ENCODE measurements at places on chromosomes 7 and 10. TPM values are rescaled to one million over a fixed set of nuclear protein-coding genes. Genes with fewer than 3 reads are reported as not detected.

DNA sequence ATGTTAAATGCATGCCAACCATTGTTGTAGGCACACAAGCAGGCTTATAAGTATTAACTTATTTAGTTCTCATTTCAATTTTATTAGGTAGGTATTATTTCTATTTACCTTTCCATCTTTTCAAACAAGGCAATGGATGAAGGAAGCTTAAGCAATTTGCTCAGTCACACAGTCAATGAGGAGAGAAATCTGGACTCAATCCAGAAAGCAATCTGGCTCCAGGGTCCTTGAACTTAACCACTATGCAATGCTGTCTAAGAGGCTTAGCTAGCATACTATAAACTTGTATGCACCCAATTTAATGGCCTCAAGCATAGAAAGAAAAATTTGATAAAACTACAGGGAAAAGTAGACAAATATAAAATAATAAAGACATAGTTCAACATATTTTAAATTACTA lies 88.6 kb downstream of the VWDE start:
- DNase-seq: no peak

DNA sequence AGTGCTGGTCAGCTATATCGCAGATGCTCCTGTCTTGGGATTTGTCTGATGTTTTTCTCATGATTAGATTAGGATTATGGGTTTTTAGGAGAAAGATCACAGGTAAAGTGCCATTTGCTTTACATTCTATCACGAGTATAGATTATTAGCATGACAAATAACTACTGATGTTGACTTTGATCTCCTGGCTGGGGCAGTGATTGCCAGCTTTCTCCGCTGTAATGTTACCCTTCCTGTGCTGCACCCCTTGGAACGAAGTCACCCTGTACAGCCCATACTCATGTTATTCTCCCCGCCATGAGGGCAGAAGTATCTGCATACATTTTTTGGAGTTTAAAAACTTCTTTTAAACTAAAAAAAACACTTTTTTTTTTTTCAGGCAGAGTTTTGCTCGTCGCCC lies 10.8 kb upstream of the CLDN4 start:
- no peak for DNase-seq

The PBLD gene
- 2.8 TPM for total RNA-seq

DNA sequence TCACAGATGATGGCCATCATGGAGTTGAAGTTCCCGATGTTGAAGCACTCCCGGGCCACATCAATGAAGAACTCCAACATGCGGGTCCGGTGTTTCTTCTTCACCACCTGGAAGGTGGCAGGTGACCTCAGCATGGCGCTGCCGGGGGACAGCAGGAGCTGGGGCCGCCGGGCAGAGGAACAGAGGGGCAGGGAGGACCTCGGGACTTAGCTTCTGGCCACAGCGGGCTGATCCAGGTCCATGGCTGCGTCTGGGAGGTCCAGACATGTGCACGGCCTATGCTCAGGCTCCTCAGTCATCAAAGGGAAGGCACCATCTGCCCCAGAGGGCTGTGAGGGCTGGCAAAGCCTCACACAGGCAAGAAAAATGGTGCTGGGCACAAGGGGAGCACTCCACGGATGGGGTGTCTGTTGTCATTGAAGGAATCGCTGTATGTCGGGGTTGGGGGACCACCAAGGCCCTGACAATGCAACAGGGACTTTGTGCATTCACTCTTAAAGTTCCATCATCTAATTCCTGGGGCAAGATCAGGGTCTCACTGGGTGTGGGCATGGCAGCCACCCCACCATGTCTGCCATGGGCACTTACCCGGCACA lies 60.9 kb downstream of the CSGALNACT2 start:
- no peak for DNase-seq

The OPN1SW gene
- total RNA-seq: not detected

DNA sequence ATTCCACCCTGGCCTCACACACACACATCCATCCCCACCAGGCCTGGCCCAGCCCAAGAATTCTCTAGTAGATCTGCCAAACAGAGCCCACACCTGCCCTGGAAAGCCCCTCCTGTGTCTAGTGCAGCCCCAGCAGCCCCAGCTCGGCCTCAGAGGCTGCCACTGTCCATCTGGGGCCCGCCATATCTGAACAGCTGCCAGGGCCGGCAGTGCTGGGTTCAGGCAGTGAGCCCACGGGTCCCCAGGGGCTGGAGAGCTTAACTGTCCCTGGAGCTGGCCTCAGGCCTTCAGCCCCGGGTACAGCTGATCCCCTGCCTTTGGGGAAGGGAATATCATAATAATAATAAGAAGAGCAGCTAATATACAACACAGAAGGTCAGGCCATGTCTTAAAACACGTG lies 574 bp downstream of the MYL10 start:
- DNase-seq: no peak

Data from fibroblast of lung (primary cell).